SK-N-MC (cell line): ENCODE measurements at places on chromosomes 11 and 22.

DNA sequence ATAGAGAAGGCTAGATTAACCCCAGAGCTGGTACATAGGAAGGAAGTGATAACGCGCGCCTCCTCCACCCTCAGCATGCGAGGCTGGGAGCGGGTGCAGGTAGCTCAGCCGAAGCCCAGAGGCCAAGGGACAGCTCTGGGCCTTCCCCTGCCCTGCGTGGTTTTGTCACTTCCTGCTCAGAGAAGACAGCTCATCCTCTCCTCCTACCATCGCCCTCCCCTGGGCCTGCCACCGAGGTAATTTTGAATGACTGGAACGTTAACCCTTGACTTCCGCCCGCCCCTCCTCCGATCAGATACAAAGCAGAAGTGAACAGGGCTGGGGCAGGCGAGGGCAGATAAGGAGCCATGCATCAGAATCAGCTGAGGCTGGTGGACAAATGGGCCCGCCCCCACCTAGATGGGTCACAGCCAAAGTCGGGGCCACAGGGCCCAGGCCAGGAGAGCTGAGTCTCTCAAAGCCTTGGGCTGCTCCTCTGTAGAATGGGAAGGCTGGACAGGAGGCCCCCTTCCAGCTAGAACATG lies 1.6 kb downstream of the RAC2 start:
- DNase-seq, result no peak

- no peak for DNase-seq
These were observed 86.8 kb downstream of the PDHX start for GRCh38 chr11:35003186-35003585.

GRCh38 chr11:118198370-118198769 lies 21.9 kb upstream of the SCN2B start:
- DNase-seq, result no peak

GRCh38 chr11:69920345-69921127 lies 101.3 kb upstream of the FGF3 start:
- no peak for DNase-seq

GRCh38 chr11:11391169-11391568 lies 38.1 kb upstream of the CSNK2A3 start:
- DNase-seq, result no peak

DNA sequence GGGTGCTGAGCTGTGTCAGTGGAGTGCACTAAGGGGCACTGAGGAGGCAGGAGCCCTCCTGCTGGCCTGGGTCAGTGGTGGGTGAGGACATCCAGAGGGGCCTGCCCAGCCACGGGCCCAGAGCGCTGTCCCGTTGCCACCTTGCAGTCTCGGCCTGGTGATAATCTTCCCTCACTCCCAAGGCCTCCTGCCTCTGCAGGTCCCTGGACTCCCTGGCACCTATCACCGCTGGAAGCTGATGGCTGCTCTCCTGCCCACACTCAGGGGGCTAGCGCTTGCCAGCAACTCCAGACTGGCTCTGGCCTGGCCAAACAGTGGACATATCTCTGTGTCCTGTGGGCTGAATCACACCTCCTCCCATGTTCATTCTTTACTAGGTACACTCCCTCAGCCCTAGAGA lies 86.5 kb upstream of the PITPNB start:
- DNase-seq, result no peak

DNA sequence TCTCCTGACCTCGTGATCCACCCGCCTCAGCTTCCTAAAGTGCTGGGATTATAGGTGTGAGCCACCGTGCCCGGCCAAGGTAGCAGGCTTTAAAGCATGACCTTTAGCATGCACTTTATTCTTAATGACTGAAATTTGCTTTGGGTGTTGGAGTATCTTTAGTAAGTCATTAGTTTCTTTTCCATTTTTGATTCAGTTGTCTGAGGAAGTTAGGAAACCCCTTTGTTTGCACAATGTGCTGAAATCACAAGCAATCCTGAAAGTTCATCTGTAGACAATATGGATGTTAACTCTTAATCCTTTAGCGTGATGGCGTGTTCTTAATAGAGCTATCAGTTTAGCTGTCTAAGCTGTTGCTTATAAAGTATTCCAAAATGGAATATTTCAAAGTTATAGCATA lies 16.8 kb downstream of the SDHD start:
- no peak for DNase-seq
